ENCODE measurements at places on chromosomes 6 and 20. TPM values are rescaled to one million over a fixed set of nuclear protein-coding genes. Genes with fewer than 3 reads are reported as not detected.

DNA sequence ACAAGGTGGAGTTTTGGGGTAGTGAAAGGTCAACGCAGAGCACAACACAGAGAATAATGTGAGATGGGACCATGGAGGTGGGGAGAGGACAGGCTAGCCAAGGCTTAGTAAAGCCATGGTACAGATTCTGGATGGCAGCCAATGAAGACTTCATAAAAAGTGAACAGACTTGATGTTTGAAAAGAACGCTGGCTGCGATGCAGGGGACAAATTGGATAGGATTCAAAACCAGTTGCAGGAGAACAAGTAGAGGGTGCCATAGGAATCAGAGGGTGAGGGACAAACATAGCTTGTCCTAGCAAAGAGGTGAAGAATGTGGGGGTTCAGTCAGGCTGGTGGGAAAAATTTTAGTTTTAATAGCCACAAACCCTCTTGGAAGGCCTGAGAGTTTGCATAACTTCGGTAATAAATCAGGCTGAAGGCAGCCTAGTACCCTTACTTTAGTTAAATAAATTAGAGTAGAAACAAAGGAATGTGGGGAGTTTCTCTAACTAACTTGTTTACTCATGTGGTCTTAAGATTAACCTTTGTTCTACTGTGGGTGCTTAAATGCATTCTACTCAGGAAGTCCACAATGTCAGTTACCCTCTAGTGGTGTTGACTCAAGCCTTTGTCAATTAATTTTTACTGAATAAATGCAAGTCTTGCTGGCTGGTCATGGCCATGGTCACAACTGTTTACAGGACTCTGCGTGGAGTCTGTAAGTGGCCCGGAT is 216.4 kb downstream of the C6orf118 start:
- no peaks in the 10 kb centered on the region for H3K36me3 ChIP-seq
- no peak for DNase-seq
- H3K27me3 ChIP-seq = no peaks in the 10 kb centered on the region
- H3K4me3 ChIP-seq = no peak overlapping the region
- no peaks in the 10 kb centered on the region for H3K4me1 ChIP-seq

DNA sequence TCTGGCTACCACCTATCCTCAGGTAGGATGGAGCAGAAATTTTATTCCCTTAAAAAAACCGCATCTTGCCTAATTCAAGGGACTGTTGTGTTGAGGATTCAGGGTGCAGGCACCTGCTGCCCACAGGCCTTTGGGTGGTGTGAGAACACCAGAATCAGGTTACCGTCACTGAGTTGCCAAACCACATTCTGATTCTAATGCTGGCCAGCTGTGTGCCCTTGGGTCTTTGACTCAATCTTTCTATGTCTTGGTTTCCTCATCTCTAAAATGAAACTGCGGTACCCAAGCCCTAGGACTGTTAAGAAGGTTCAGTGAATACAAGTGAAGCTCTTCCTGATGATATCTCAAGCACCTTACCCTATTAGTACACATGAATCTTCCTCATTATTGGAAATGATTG is 827.3 kb downstream of the DHX35 start:
- H3K27me3 ChIP-seq = no peaks in the 10 kb centered on the region
- H3K36me3 ChIP-seq = no peaks in the 10 kb centered on the region
- H3K4me3 ChIP-seq = no peak overlapping the region
- DNase-seq = no peak
- no peak overlapping the region for H3K27ac ChIP-seq
- H3K4me1 ChIP-seq = no peaks in the 10 kb centered on the region

DNA sequence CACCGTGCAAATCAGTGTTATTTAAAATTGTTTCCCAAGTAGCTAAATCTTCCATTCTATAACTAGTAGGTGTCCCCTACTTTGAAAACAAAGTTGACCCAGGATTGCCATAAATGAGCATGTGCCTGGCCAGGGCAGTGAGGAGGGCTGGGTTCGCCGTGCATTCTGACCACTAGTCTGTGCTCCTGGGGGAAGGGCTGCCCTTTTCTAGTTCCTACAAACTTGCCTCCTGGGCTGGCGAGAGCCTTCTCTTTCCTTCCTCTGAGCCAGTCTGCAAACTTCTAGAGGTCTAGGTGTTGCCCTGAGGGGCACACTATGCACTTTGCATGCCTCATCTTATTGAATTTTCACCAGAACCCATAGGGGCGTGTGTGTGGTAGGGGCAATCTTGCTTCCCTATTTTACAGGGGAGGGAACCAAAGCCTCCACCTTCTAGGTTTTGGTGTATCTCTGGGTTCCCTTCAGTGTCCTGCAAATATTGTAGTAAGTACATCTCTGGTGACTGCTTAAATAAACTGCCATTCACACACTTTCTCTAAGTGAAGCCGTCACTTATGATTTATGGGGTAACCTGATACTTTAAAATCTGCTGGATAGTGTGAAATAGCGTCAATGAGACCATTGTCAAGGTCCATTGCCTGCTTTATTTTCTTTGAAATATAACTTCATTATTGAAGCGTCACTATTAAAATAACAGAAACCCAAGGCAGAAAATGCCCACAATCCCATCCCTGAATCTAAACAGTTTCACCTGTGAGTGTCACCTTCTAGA is 42.2 kb downstream of the CDH26 start:
- no peaks in the 10 kb centered on the region for H3K27me3 ChIP-seq
- H3K27ac ChIP-seq = no peak overlapping the region
- no peak overlapping the region for H3K4me3 ChIP-seq
- no peak for DNase-seq

The OR2H2 gene
- not detected for total RNA-seq

The DNAH8 gene
- total RNA-seq = 0.03 TPM

The OCSTAMP gene
- total RNA-seq = not detected

All from uterus (tissue), 4 donors.